Subcutaneous preadipocyte (primary cell): ENCODE measurements at places on chromosomes 3 and 15. TPM values are rescaled to one million over a fixed set of nuclear protein-coding genes. Genes with fewer than 3 reads are reported as not detected.

The GLDN gene
- total RNA-seq = 0.37 and 0.59 TPM in 2 replicates

The CSK gene
- 31.6 and 42.6 TPM in 2 replicates for total RNA-seq

The TXNRD3 gene
- total RNA-seq = 7.4 and 8.5 TPM in 2 replicates

The GOLGA8T gene
- not detected in 2 replicates for total RNA-seq

The FAM107A gene
- total RNA-seq = under 0.01 TPM in 1 of 2 replicates, not detected in the other

The NCKIPSD gene
- 15.1 and 18.0 TPM in 2 replicates for total RNA-seq

The CALML4 gene
- total RNA-seq = 1.8 and 3.9 TPM in 2 replicates

The HYAL2 gene
- total RNA-seq = 32.0 and 34.4 TPM in 2 replicates

The LEKR1 gene
- 0.20 and 2.2 TPM in 2 replicates for total RNA-seq

The PPP1R14D gene
- total RNA-seq = not detected in 2 replicates

The NKIRAS1 gene
- 12.3 and 12.5 TPM in 2 replicates for total RNA-seq

The SNX22 gene
- under 0.01 and 0.39 TPM in 2 replicates for total RNA-seq

The CLEC3B gene
- total RNA-seq = 33.4 and 48.5 TPM in 2 replicates

The IMPG2 gene
- total RNA-seq = under 0.01 and 0.20 TPM in 2 replicates

The KCNAB1 gene
- under 0.01 TPM in 1 of 2 replicates, not detected in the other for total RNA-seq

The FGF12 gene
- total RNA-seq = under 0.01 TPM in 1 of 2 replicates, not detected in the other

The MYO9A gene
- 40.8 and 53.2 TPM in 2 replicates for total RNA-seq

The ZPLD1 gene
- not detected in 2 replicates for total RNA-seq

The OR5K2 gene
- total RNA-seq = not detected in 2 replicates

The SI gene
- not detected in 2 replicates for total RNA-seq

The CP gene
- 0.20 and 0.73 TPM in 2 replicates for total RNA-seq

The WDR93 gene
- total RNA-seq = under 0.01 TPM in 1 of 2 replicates, not detected in the other

The CNTN6 gene
- not detected in 2 replicates for total RNA-seq

The ITGA11 gene
- 0.20 and 0.37 TPM in 2 replicates for total RNA-seq

The LRTM1 gene
- not detected in 2 replicates for total RNA-seq

The SPINT1 gene
- under 0.01 TPM in 1 of 2 replicates, not detected in the other for total RNA-seq
